Fibroblast of lung (primary cell): ENCODE measurements at places on chromosomes 2 and 18. TPM values are rescaled to one million over a fixed set of nuclear protein-coding genes. Genes with fewer than 3 reads are reported as not detected.

Gene ABCG5
- total RNA-seq: not detected in 2 replicates

Gene HES6
- 3.6 and 4.1 TPM in 2 replicates for total RNA-seq

Gene LYG1
- total RNA-seq: 0.26 and 0.50 TPM in 2 replicates

Gene TRIM43
- not detected in 2 replicates for total RNA-seq

Gene CPLX4
- not detected in 2 replicates for total RNA-seq

DNA sequence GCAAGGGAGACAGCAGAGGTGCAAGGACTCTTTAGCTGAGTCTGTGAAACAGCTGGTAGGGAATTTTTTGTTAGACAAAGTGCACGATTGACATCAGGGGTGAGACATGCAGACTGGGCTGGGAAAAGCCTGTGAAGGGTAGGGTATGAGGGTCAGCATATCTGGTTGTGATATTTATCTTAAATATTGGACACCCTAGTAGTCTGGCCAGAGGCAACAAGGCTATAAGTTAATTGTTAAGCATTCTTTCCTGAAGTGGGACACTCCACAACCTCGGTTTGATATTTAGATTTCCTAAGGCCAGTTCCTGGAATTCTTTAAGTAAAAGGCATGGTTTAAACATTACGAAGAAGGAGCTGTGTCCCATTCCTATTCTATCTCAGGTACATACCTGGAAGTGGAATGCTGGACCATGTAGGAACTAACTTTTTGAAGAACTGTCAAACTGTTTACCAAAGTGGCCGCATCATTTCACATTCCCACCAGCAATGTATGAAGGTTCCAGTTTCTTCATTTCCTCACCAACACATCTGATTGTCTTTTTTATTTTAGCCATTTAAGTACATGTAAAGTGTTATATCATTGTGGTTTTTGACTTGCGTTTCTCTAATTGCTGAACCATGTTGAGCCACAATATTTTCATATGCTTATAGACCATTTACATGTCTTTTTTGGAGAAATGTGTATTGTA is 22.5 kb downstream of the EHBP1 start:
- DNase-seq: no peak

DNA sequence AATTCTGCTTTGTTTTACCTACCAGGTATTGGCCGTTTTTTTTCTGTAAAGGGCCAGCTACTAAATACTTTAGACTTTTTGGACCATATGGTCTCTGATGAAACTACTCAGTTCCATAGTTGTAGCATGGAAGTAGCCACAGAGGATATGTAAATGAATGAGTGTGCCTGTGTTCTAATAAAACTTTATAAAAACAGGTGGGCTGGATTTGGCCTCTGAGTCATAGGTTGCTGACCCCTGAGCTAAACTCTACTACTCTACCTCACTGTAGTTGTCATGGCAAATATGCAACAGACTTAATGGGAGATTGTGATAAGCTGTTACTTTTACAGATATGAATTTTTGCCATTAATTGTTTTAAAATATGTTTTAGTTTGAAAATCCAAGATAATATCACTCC is 19.7 kb downstream of the CLIP4 start:
- DNase-seq: no peak

- no peak for DNase-seq
Observed at GRCh38 chr2:23425338-23425871, 40.4 kb downstream of the KLHL29 start.

- DNase-seq: peak; percentile 71
Observed at GRCh38 chr2:153059338-153060052, 341.1 kb downstream of the ARL6IP6 start.

GRCh38 chr2:207328944-207329386 is 163.2 kb upstream of the KLF7 start:
- no peak for DNase-seq

DNA sequence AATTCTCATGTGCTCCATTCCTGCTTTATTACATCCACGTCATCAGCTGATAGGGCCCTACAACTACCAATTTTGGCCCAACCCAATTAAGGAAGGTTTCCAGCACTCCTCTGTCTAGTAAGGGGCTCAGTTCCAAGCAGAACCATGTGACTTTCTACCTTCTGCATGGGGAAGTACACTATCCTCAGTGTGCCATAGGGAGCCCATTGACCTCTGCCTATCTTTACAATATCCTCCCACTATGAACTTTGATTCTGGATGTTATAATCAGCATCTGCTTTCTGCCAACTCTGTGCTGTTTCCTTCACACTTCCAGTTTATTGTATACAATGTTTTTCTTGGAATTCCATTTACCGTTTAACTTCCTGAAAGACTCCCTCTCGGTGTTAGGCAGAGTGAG is 53.9 kb upstream of the GCFC2 start:
- no peak for DNase-seq

- DNase-seq: no peak
Observed at GRCh38 chr2:72554381-72554780, 271.5 kb downstream of the EXOC6B start.

- no peak for DNase-seq
Observed at GRCh38 chr2:217938036-217938435, 64.8 kb downstream of the TNS1 start.

DNA sequence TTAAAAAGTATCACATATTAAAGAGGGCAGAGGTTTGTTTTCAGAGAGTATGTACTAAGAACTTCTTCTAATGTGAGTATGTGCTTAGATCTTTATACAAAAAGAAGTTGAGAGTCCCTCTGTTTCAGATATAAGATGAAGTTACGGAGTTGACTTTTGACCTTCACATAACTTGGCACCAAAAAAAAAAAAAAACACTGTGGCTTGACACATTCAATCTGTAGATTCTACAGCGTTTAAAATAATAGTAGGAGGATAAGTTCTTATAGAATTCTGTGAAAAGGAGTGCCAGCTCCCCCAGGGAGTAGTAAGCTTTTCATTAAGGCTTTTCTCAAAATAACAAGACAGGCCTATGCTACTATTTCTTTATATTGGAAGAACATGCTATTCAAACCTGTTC is 105.4 kb upstream of the LRP1B start:
- DNase-seq: no peak

DNA sequence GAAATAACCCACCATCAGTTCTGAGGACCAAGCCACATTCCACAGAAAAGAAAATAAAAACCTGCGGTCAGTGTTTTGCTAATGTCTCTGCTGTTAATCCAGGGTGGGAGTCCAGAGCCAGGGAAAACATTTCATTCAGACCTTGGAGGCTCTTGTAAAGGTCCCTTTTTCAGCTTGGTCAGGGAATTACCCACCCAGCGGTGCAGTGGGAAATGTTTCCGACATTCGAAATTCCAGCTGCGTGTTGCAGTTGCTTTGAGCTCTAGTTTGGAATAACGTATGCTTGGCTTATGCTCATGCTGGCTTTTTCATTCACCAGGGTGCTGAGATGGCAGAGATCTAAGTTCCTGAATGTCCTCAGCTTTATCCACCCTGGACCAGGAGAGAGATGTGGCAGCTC is 219.1 kb downstream of the TRIB2 start:
- DNase-seq: no peak

DNA sequence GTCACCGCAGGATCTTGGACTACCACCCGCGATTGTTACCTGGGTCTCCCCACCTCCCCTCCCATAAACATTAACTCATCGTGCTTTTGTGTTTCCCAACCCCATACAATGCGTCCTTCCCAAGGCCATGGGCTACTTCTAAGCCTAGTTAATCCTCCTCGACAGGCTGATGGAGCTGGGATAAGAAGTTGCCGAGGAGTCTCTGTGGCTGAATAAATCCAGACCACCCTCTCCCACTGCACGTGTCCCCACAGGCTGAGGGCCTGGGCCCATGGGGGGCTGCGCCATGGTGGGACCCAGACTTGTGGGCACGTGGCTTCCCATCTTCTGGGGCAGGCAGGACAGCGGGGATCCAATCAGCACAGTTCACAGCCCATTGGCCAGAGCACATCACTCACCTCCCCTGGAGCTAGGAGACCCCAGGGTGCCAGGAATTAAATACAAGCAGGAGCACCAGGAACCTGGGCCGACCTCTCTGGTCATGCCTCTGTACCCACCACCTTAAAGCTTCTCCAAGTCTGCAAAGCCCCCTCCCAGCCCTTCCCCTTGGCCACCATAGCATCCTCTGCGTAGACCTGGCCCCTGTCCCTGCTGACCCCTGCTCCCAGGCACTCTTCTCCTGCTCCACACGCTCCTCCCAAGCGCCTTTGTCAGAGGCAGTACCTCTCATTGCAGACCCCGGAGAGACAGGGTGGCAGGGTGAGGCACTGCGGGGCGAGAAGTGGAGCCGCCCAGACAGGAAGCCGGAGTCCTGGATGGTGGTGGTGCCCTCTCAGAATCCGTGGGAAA is 51.0 kb upstream of the ID2 start:
- DNase-seq: no peak

- no peak for DNase-seq
Observed at GRCh38 chr18:8011906-8012305, 444.8 kb downstream of the PTPRM start.

DNA sequence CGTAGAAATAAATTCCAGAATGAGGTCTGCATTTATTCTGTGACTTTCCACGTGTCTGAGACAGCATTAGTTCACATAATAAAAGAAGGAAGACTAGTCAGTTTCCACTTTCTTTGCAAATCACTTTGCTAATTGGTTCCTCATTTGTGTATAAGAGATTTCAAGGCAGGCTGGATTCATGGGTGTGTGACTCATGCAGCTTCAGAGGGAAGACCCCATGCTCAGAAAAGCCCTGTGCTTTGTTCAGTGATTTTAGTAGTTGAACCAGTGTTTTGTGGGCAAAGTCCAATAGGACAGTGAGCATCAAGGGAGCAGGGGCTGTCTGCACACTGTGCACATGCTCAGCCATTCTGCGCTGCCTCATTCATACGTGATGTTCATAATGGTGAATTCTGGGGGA is 297.8 kb downstream of the DLGAP1 start:
- no peak for DNase-seq

- peak; percentile 98 for DNase-seq
Observed at GRCh38 chr2:137969418-137969765, 5.1 kb downstream of the HNMT start.

DNA sequence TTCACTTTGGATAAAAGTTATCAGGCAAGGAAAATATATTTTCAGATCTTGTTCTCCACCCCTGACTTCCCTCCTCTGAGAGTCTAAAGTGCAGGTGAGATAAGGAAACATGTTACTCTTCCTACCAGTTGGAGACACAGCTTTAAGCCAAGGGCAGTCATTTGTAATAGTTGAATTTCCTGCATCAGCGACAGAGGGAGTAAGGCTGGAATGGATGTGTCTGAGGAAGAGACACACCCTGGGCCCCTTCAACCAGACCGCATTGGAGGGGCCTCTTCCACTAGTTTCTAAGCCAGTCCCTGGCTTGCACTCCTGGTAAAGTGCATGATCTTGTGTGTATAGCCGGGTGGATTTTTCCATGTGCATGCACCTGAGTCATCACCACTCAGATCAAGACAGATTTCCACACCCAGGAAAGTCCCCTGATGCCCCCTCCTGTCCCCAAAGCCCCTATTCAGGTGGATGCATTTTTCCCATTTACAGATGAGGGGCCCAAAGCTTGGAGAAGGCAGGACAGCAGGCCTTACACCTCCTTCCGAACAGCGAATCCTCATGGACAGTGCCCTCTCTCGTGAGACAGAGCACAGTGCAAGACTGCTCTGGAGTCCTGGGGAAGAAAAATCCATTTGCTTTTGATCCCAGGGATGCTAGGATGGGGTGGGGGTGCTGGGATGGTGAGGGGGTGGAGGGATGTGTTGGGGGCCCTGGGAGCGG is 66.7 kb upstream of the SH3RF3 start:
- no peak for DNase-seq

DNA sequence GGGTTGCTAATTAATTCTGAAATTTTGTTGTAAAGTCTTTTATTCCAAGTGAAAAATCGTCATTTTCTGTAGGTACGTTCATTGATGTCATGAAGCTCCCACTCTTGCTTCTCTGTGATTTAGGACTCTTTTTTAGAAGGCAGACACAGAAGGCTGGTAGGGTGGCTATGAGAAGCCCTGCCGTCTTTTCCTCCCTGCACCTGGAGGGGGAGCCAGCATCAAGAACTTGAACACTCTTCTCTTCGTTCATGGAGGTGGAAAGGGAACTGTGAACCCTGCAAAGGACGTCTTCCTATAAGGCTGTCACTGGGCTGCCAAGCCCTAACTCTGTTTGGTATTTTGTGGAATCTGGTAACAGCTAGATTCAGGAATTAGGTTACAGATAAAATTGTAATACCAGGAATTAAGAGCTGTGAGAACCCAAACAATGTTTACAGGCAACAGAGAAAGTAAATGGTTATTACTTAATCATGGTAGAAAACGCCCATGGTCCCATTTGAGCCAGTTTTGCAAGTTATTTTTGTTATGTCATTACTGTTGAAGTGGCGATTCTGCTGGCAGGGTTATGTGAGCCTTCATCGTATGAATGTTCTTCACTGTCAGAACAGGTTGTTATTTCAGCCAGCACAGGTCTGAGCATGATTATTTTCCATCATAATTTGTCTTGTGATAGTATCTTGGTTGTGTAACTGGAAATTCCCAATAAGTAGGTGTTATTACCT is 112.2 kb downstream of the OSBPL6 start:
- DNase-seq: peak; percentile 51

DNA sequence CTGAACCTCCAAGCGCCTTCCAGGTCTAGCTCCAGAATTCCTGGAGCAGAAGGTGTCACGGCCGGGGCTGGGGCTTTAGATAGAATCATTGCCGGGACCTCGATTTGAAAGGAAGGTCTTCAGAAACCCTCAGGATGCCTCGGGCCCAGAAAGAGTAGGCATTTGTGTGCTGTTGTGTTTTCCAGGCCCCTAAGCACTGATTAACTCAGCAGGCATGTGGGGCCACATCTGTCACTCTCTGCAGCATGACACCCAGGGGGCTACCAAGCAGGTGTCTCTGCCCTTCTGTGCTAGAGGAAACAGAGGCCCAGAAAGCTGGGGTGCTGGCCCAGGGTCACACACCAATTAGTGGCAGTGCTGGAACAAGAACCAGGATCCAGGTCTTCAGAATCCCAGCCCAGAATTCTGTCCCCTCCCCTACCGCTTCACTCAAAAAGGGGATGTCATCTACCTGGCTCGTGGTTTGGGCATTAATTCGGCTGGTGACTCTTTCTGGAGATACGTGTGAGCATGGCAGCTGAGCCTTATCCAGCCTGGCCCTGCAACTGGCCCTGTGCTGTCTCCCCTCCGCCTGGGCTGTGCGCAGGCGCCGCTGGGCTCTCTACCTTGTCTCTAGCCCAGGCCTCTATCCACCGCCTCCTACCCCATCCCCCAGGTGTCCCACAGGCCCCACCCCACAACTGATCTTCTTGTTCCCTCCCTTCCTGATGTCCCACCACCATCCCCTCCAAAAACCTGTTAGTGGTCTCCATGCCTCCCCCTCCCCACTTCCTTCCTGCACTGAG is 245.4 kb downstream of the ATAD2B start:
- DNase-seq: no peak
